EH (cell line): ENCODE measurements at places on chromosomes 5 and 9.

DNA sequence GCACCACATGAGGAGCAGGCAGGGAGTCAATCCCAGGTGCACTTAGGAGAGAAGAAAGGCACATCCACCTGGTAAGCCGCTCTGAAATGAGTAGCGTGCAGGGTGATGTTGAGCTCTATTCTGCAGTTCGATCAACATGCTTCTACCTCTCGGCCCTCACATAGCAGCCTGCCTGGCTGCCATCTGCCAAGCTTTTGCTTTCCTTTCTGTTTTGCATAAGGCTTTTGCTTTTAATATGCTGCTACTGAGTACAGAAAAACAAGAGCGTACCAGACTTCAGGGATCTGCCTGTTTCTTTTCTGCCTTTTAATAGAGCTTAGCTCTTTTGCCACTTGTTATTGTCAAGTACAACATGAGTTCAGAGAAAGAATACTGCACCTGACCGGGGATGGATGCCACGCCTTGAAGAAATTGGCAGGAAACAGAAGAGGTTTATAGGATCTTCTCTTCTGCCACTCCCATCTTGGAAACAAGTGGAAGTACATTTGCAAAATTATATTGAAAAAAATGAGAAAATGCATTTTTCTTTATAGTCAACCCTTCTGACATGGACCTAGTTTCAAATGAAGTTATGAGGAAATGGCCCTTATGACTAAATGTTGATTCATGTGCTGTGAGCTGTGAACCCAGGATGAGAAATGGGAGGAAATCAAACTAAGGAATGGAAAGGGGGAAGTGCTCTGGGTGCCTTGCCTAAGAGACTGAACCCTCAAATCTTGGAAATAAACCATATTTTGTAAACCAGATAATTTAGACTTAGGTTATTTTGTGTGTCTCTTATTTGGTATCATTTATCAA is 4.0 kb upstream of the FCHO2 start:
- peak; percentile 83 for DNase-seq

- DNase-seq = no peak
Measured at GRCh38 chr9:135880438-135880837, 26.9 kb downstream of the CAMSAP1 start.

DNA sequence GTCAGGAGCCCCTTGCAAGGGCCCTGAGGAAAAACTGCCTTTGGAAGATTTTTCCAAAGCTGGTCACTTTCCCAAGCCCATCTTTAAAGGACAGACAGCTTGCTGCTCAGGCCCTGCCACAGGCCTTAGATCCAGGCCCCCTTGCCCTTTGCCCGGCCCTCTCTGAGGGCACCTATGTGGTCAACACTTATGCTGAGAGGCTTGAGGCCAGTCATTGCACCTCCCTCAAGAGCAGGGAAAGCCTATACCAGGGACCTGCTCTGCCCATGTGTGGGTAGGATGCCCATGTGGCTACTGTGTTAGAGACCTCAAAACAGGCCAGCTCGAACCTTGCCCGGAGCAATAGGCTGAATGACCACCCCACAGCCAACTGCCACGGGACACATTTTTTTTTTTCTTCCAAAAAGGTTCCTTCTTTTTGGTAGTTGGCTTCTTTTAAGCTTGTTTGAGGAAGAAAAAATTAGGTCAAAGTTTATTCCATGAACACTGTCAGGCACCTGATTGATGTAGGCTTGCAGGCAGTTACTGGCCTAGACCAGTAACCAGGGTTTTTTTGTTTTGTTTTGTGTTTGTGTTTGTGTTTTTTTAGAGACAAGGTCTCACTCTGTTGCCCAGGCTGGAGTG is 3.8 kb downstream of the TCF7 start:
- DNase-seq = no peak

GRCh38 chr5:110179321-110179720 is 489.6 kb downstream of the MAN2A1 start:
- no peak for DNase-seq

DNA sequence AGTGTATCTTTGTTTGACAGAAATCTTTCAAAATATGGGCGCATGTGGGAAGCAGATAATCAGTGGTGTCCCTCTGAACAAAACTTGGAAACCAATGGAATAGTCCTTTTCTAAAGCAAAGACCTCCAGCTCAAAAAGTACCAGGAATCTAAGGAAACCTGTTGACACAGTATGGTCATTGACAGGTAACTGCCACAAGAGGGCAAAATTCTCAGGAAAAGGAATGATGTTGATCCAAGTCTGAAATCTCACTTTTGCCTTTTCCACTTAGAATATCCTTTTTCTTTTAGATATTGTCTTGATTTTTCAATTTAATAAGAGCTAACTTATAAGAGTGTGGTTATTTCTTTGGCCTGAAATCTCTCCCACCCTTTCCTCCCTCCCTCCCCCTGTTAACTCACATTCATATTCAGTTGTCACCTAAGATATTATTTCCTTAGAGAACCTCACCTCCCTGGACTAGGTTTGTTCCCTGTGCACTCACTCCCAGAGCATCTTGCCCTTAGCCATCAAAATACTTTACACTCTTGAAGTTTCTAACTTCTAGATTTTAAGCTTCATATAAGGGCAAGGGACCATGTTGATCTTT is 59.0 kb upstream of the BARX1 start:
- peak; percentile 47 for DNase-seq

GRCh38 chr5:61177716-61178115 is 15.4 kb upstream of the SMIM15 start:
- DNase-seq = no peak
